Activated T-cell treated with anti-CD3 and anti-CD28 coated beads for 48 hours (primary cell): ENCODE measurements at places on chromosomes 11 and 22.

DNA sequence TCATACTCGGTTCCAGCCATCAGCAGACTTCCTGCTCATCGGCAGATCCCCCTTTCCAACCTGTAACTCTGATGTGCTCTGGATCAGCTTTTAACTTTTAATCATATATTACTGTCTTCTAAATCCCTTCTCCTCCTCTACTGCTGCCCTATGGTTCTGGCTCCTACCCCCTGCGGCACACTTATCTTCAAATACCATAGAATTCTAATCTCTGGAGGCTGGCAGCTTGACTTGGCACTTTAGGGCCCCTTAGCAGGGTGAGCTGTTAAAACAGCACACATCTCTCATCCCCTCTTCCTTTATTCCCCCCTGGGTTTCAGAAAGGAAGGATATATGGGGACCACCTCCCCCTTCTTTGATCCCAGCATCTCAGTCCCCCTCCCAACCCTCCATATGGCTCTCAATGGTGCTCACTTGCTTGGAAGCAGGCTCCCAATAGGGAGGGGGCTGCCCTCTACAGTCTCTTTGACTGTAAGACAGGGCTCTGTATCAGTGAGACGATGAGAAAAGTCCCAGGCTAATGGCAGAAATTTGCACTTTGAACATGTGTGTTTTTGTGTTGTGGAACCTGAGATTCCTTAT, 4.4 kb upstream of the CNTF start:
- no peak for DNase-seq

GRCh38 chr11:83682611-83682973, 396.4 kb upstream of the CCDC90B start:
- DNase-seq, result no peak

GRCh38 chr11:32531528-32531927, 52.1 kb upstream of the EIF3M start:
- no peak for DNase-seq

DNA sequence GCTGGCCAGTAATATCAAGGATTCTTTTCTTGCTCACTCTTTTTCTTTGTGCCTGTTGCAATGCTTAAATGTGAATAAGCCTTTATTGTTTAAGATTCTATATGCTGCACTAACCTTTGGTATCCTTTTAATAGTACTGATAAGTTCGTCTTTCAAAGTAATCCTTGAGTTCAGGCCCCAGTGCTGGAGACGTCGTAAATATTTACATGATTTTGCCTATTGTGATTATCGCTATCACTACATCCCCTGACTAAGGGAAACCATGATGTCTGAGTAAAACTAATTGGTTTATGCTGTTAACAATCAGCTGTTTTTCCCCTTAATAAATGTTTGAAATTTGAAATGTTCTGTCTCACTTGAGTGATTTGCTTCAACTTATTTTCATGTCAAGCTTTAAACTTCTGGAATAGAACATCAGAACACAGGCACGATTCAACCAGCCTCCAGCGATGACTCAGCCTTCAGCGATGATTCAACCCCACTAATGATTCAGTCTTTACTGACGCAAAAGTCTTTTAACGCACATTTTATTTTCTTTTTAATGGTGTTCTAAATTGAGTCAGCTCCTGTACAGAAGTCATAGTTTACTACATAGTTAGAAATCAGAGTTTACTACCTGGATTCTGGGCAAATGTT, 3.9 kb downstream of the HTATIP2 start:
- peak; percentile 51 for DNase-seq

GRCh38 chr11:104320956-104321355, 157.0 kb upstream of the PDGFD start:
- no peak for DNase-seq

GRCh38 chr11:117200813-117201657, 1.9 kb downstream of the TAGLN start:
- no peak for DNase-seq

DNA sequence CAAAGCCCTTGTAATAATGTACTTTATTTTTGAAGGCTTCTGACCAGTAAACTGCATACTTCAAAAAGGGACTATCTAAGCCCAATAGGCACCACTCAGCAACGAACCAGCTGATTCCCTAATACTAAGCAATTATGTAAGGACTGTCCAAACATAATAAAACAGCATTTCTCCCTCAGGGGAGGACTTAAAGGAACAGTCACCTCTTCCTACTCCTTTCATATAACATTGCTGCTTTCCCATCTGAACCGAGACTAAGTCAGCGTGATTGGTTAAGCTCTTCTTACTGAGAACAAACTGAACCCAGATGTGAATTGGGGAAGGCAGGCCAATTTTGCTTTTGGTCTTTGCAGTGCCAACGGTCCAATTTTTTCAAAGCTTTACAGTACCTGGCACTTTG, 420.0 kb downstream of the METTL15 start:
- no peak for DNase-seq

GRCh38 chr11:118074785-118075184, 2.1 kb upstream of the TMPRSS4 start:
- no peak for DNase-seq

DNA sequence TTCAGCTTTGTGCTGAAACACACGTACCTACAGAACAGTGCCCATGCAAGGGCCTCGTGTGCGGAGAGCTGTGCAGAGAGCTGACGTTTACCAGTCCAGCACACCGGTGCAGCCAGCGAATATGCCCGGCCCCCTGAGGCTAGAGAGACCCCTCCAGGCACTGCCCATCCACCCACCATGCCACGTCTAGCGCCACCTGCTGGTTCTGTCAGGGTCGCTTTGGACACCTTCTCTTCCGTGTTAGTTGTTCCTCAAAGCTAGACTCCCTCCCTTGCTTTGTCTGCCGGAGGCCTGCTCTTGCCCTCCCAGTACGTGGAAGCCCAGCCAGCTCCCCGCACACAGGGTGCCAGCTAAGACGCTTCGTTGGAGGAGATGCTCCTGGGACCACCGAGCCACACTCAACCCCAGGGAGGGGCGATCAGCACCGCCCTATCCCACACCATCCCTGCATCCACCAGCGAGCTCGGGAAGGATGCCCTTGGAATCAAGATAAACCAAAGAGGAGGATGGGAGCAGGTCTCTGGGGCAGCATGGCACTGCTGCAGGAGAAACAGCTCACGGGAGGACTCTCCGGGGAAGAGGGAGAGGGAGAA, 43.4 kb downstream of the CPT1A start:
- peak; percentile 23 for DNase-seq

- no peak for DNase-seq
These were observed 112.3 kb upstream of the GRK3 start for GRCh38 chr22:25452116-25452700.

DNA sequence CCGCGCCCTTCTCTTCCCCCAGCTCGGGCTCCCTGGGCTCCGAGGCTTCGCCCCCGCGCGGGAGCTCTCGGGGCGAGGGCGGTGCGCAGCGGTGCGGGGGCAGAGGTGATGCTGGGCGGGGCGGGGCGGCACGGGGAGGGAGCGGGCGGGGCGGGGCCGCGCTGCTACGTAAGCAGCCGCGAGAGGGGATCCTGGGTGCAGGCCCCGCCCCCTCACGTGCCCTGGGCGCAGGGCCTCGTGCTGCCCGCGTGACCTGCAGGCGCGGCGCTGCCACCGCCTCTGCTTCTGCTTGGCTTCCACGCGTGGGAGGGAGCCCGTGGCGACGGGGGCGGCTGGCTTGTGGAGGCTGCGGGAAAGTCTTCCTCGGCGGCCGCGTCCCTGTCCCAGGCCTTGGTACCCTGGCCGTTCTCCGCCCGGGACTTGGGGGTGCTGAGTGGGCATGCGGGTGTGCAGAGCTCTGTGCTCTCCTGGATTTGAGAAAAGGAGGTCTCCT, 132.6 kb upstream of the HSD17B12 start:
- DNase-seq, result no peak

DNA sequence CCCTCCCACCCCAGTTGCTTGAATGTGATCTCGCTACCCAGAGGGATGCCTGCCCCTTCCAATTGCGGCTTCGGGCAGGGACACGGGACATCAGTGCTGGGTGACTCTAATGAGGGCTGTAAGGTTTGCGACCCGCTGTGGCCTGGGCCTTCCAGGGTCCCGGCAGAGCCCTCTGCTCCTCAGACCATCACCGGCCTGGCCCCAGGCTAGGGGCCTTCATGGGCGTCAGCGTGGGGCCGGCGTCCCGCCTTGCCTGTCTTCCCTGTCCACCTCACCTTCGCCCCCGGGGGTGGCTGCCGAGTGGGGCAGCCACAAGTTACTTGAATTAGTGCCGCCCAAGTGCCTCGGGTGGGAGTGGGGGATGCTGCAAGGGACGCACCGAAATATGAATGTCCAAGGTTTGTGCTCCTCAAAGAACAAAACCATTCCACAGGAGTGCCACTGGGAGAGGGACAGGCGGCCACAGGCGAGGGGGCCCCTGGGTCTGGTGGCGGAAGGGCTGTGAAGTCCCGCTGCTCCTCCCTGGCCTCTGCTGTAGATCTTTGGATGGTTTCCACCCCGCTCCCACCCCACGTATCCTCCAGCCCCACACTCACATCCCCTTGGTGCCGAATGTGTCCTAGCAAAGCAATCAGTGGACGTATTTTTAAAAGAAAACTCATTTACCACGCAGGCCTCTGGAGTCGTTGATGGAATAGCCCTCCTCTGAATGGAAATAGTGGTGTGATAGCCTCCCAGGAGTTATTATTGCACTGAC, 317.1 kb downstream of the NTM start:
- DNase-seq, result no peak

DNA sequence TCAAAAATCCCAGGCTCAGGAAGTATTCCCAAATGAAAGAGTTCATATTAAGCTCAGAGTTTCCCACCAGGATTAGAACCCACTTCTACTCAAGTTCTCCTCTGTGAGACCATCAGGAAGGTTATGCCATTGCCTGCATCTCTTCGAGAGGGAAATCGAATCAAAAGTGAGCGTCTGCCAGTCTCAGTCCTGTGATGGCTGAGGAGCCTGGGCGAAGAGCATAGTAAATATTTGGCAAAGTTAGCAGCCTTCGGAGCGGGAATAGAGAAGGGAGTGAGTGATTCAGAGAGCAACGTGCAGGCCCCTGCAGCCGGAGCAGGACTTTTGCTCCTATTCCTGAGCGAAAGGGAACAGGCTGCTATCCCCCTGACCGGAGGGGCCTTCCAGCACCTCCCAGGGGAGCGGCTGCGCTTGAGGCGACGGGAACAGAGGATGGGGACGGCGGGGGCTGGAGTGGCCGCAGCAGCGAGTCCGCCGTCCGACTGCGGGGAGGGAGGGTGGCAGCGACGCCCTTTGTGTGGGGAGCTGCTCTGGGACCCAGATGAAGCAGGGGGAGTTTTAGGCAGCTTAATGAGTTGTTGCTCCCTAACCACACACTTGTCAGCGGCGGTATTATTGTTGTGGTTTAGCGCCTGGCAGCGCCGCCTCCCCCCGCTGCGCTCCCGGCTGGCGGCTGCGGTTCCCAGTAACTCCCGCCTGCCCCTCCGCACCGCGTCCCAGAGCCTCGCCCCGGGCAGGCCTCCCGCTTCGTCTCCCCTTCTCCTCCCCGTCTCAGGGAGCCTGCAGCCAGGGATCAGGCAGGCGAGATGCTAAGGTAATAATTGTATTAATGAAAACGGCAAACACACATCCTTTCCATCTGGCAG, 21.7 kb upstream of the NRGN start:
- DNase-seq, result no peak

GRCh38 chr22:30425616-30426387, at the start of gene MTFP1:
Gene MTFP1, plus strand, starts transcription at chr22:30425768. Its CDS starts 112 bp downstream, at chr22:30425880.
- peak; percentile 36 for DNase-seq

DNA sequence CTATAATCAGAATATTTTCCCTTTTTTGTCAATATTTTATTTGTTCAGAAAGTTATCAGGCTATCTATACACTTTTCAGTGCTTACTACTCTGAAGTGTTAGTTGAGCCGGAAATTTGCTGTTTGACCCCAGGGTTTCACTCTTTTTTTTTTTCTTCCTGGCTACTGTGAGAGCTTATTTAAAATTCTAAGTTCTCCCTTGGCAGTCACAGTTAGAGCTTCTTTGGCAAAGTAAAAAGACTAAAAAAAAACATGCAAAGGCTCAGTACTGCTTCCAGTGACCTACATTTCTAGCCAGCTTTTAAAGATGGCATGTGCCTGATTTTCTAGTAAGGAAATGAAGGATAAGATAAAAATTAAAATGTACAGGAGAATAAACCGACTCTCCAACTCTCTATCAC, 48.4 kb downstream of the ELP4 start:
- no peak for DNase-seq

- no peak for DNase-seq
These were observed 6.7 kb upstream of the NLRX1 start for GRCh38 chr11:119161871-119162270.

- DNase-seq, result no peak
These were observed 70.4 kb downstream of the LDLRAD3 start for GRCh38 chr11:36013950-36014897.

GRCh38 chr11:47523490-47524225, 29.3 kb downstream of the CELF1 start:
- no peak for DNase-seq

DNA sequence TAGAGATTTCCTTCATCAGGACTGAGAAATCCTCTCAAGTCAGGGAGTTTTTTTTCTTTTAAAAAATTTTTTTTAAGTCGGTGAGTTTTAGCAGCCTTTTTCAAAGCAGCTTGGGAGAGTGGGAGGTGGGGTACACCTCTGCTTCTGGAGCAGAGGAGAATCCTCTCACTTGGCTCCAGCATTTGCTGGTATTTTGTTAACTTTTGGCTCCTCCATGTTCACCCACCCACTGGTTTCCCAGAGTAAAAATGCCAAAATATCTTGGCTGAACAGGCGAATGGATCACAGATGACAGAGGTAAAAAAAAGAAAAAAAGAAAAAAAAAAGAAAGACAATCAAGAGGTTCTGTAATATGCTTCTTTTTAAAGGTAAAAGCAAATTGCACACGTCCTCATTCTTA, 68.0 kb downstream of the GAB2 start:
- no peak for DNase-seq

DNA sequence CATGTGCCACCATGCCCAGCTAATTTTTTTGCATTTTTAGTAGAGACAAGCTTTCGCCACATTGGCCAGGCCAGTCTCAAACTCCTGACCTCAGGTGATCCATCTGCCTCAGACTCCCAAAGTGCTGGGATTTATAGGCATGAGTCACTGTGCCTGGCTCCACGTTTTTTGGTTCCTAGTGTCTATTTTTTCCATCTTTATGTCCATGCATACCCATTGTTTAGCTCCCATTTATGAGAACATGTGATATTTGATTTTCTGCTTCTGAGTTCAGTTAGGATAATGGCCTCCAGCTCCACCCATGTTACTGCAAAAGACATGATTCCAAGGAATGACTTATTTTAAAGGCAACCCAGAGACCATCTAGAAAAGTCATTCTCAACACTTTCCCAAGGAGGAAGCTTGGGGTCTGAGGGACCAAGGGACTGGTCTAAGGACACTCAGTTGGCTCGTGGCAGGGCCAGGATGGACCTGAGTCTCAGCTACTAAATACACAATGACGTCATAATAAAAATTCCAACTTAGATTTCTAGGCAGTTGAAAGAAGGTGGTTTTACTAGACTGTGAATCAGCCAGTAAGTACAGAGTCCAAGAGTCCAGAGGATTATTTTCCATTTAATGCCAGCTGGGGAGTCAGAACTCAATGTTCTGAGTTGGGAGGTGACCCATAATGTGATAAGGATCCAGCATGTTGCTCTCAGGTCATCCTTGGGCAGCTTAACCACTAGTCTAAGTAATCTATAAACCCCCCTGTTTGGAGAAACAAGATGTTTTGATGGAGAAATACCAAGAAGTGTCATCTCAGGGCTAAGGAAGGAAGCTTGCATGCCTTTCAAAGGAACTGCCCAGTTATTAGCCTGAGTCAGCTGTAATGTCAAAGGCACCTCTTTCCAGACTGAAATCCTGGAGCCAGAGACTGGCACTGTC, 39.4 kb downstream of the ABTB2 start:
- DNase-seq, result no peak

GRCh38 chr11:456533-456932, 6.5 kb downstream of the PTDSS2 start:
- no peak for DNase-seq
